ENCODE measurements at places on chromosomes 7 and 10. TPM values are rescaled to one million over a fixed set of nuclear protein-coding genes. Genes with fewer than 3 reads are reported as not detected.

Gene TAS2R3
- 2.2 TPM for total RNA-seq

Gene MYH16
- total RNA-seq = not detected

DNA sequence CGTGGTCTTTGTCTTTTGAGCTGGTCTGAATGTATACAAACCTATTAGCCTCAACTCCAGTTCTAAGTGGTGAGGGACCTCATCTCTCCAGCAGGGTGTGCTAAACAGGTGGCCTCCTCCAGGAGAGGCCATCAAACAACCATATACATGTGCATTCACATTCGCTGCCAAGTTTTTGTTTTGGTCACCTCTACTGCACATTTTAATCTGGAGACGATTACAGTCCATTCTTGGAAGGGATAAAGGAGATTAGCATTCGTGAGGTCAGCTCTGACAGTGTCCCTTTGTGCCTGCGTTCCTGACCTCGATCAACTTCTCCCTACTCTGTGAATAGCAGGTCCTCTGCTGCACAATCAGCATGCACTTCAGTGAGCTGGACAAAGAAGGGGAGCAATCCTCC is 60.8 kb downstream of the RHOBTB1 start:
- peak; percentile 60 for DNase-seq

DNA sequence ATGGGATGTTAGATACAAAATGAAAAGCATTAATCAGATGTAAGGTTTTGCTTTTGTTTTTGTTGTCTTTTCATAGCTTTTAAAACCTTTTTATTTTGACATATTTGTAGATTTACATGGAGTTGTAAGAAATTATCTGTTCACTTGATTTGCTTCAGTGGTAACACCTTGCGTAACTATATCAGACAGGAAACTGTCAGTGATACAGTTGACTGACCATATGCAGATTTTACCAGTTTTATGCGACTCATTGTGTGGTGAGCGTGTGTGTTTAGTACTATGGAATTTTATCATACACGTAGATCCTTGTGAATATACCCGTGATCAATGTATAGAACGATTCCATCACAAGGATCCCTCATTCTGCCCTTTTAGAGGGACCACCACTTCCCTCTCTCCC is 701.4 kb downstream of the SUGCT start:
- DNase-seq = no peak

GRCh38 chr10:74924251-74924963 is 98.0 kb downstream of the KAT6B start:
- no peak for DNase-seq

- DNase-seq = peak; percentile 72
Observed at GRCh38 chr7:131011976-131012375, 278.0 kb upstream of the KLF14 start.

DNA sequence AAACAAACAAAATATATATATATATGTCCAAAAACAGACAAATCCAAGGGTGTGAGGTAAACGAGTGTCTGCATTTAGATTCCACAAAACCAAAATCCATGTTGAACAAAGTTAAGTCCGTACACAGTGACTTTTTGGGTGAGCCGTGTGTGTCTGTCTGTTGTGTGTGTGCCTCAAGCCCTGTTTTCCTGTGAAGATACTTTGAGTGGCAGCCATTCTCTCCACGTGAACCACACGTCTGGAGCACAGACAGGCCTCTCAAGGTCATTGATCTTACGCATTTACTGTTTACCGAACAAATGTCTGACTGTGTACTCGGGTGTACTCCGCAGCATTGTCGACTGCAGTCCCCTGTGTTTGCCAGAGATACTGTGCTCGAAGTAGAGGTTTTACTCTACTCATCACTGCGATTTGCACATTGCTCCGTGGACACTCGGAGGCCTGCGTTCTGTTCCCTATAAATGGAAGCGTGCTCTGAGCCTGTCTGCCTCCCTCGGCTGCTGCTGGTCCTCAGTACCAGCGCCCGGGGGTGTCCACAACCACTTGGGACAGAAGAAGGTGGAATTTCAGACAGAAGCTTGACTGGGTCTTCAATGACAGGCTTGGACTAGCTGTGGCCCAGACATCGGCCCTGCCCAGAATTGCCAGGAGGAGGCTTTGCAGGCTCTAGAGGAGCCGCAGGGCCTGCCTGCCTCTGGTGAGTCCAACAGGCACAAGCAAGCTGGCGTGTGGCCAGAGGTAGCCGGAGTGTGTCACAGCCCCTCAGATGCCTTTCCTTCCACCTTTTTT is 22.1 kb downstream of the CYP17A1 start:
- no peak for DNase-seq

- no peak for DNase-seq
Observed at GRCh38 chr10:110017907-110018306, 10.1 kb downstream of the ADD3 start.
